ENCODE measurements at places on chromosomes 2 and 18. TPM values are rescaled to one million over a fixed set of nuclear protein-coding genes. Genes with fewer than 3 reads are reported as not detected.
A peak's percentile ranks its signal among the peaks of the same experiment; 100 is the strongest.

GRCh38 chr2:219509780-219510511 lies 4.3 kb upstream of the ASIC4 start:
- DNase-seq: peak; percentile 63

GRCh38 chr18:78789850-78790249 lies 189.8 kb upstream of the SALL3 start:
- no peak for DNase-seq

GRCh38 chr2:239307921-239308613 lies 92.8 kb downstream of the HDAC4 start:
- no peak for DNase-seq

- no peak for DNase-seq
Measured at GRCh38 chr2:104656571-104657163, 197.2 kb upstream of the POU3F3 start.

DNA sequence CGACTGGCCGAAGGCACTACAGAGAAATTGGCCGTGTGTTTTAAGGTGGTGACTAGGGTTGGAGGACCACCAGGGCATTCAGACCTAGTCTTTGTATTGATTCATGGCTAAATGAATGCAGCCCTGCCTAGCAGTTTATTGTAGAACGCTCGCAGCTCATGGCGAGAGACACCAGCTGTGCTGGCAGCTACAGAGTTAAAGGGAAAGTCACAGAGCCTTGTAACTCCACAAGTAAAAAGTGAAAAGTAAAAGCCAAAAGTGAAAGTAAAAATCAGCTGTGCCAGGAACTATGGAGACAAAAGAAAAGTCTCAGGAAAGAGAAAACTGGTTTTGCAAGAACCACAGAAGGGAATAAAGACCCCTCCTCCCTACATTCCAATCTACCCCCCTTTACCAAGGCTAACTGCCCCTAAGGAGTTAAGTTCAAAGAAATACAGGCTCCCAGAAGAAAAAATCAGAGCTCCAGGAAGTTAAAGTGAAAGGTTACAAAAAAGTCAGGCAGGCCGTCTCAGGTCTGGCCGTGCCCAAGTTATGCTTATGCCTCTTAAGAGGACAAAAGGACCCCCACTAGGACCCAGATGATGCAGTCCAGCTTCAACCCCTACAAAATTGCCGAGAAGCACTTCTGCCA lies 46.4 kb upstream of the SELENOI start:
- DNase-seq: peak; percentile 19

DNA sequence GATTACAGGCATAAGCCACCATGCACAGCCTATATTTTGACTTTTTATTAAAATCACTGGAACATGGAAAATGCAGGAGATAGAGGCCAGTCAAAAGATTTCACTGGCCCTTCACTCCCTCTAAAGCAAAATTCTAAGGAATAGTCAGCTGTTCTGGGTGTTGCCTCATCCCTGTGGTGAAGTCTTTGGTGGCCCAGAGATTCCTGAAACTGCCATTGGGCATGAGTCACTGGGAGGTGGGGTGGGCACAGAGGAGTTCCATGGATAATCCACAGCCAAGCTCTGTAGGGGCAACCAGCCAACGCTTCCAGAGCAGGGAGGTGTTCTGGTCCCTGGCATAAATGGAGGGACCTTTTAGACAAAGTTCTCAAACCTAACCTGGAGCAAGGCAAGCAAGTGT lies 89.7 kb upstream of the TTC39C start:
- no peak for DNase-seq

GRCh38 chr2:63698786-63699548 lies 110.2 kb downstream of the MDH1 start:
- peak; percentile 84 for DNase-seq

DNA sequence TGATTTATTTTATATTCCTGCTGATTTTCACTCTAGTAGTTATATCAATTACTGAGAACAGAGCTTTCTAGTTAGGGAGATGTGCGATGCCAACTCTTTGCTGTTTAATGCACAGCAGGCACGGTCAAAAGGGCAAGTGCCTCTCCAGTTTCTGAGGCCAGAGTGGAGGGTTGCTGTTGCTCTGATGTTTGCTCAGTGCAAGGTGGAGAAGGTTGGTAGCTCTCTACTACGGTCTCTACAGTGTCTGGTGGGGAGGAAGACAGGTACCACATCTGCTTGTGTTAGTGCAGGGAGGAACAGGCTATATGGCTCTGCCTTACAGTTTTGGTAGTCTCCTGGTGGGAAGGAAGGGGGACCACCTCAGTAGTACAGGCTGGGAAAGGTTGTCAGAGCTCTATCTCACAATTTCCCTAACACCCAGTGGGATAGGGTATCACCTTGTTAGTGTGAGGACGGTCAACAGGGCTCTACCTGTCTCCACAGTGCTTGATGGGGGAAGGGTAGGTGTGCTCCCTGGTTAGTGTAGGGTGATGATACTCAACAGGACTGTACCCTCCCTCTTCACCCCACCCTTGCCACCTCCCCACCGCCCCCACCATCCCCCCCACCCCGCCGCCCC lies 85.9 kb downstream of the FANCL start:
- no peak for DNase-seq

DNA sequence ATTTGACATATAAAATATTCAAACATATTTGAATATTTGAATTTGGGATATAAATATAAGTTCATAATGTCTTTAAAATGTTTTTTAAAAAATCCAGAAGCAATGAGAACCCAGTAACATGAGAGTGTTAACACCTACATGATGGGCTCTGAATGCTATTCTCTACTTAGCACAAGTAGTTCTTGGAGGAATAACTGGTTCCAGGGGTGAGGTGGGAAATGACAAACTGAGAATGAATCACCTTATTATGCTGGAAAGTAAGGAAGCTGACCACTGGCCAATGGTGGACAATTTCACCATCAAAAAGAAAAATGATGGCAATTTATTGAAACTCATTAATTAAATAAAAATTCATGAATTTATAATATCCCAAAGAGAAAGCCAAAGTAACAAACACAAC lies 79.6 kb upstream of the NABP1 start:
- DNase-seq: no peak

DNA sequence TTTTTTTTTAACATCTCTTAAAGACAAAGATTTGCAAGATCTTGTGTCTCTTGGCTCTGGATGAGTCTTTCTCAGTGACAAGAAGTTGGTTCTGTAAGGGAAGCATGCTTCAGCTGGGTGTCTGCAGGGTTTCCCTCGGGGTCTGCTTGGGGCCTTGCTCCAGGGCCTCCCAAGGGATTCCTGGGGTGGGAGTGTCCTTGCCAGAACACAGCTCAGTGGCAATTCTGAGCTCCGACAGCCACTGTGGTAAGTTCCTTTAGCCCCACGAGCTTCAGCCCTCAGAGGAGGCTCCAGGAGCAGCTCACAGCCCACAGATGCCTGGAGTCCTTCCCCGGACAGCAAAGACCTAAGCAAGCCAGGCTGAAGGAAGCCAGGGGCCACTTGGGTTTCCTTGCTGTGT lies 52.4 kb downstream of the EMX1 start:
- no peak for DNase-seq

DNA sequence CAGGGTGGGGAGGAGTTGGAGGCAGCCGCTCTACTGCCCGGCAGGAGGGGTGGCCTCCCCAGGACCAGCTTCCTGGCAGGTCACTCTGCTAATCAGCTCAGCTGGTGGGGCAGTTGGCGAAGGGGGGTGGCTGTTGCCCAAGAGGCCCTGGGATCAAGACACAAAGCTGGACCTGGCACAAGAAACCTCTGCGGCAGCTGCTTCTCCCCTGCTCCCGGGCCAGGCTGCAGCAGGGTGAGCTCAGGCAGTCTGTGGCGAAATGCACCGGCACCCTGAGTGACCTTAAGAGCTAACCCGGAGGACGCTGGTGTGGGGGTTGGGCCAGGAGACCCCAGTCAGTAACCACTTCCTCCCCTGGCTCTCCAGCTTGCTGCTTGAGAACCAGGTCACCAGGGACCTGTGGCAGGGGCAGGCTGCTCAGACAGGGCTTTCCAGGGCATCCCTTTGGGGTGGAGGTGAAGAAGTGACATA lies 31.1 kb downstream of the TOGARAM2 start:
- DNase-seq: no peak

DNA sequence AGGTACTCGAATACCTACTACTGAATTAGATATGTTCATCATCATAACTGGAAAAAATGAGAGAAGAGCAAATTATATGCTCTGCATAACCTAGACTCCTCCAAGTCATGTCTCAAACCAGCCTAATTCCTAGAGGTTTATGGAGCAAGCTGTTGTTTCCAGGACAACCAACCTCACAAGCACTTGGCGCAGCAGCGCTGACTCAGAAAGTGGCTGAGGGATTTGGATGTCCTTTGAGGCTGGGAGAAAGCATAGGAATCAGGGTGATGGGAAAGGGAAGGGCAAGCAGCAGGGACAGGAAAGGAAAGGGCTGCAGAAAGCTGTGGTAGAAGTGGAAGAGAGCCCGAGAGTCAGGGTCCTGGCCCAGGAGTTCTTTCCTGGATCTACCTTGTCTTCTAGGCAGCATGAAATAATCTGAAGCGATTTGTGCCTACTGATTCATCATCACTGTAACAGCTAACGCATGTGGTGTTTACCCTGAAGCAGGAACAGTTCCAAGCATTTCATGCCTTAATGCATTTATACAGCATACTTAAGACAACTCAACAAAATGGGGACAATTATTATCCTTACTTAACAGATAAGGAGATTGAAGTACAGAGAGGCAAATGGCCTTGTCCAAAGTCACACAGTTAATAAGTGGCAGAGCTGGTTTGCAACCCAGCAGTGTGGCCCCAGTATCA lies 3.7 kb downstream of the PLEK start:
- no peak for DNase-seq

GRCh38 chr2:130852521-130853115 lies 15.9 kb downstream of the ARHGEF4 start:
- DNase-seq: no peak

DNA sequence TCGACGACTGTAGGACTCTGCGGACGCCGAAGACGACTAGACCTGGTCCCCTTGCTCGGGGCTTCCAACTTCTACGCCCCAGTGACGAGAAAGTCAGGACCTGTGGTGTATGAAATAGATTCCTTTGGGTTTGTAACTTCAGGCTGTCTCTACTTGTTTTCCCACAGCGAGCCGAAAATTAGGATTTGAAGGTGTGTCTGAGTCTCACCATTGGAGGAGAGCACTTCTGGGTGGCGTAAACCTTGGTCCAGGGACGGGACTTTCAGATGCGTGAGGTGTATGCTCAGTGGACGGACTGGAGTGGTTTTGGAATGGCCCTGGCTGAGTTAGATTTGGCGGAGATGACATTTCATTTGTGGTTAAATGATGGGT lies 1.3 kb downstream of the BIRC6 start:
- DNase-seq: peak; percentile 39

- peak; percentile 5 for DNase-seq
Measured at GRCh38 chr2:27211241-27211942, 449 bp upstream of the ATRAID start.

Gene GRB14
- 4.1 TPM for total RNA-seq

Gene ADAM23
- total RNA-seq: 7.6 TPM

Gene SH2D6
- 0.66 TPM for total RNA-seq

Gene TFPI
- 15.3 TPM for total RNA-seq

Gene ANKRD29
- 3.4 TPM for total RNA-seq

Gene SLC35F5
- 117 TPM for total RNA-seq

Gene FLACC1
- total RNA-seq: 2.4 TPM
